ENCODE measurements at places on chromosomes 2 and 18.

GRCh38 chr2:96530474-96531357 is 5.8 kb upstream of the ARID5A start:
- no peak for DNase-seq

GRCh38 chr2:142136571-142136970 is 5.8 kb upstream of the LRP1B start:
- DNase-seq: no peak

- no peak for DNase-seq
Observed at GRCh38 chr2:59195851-59196250, 954.7 kb upstream of the FANCL start.

DNA sequence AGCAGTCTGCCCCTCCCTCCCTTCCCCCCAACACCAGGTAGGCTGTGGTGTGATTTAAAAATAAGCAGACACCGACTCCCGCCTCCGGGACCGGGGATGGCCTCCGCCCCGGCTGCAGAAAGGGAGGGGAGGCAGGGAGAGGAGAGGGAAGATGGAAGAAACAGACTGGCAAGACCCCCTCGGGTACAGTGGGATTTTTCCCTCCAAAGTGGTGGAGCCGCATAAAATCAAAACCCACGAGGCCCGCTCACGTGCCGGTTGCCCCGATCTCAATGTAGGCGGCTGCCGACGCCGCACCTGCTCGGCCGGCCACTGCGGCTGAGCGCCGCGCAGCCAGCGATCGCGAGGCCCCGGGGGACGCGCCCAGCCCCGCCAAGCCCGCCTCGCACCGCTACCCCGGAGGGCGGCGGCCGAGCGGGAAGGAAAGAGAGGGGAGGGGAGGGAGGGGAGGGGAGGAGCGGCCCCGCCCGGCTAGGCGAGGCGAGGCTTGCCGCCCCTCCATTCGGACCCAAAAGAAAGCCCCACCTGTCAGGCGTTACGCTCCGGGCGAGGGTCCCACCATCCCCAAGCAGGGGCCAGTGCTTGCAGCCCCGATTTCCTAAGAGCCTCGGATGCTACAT is 811 bp downstream of the ADD2 start:
- DNase-seq: no peak
